GM23338 (cell line): ENCODE measurements at places on chromosomes 7 and 10.
A peak's percentile ranks its signal among the peaks of the same experiment; 100 is the strongest.

DNA sequence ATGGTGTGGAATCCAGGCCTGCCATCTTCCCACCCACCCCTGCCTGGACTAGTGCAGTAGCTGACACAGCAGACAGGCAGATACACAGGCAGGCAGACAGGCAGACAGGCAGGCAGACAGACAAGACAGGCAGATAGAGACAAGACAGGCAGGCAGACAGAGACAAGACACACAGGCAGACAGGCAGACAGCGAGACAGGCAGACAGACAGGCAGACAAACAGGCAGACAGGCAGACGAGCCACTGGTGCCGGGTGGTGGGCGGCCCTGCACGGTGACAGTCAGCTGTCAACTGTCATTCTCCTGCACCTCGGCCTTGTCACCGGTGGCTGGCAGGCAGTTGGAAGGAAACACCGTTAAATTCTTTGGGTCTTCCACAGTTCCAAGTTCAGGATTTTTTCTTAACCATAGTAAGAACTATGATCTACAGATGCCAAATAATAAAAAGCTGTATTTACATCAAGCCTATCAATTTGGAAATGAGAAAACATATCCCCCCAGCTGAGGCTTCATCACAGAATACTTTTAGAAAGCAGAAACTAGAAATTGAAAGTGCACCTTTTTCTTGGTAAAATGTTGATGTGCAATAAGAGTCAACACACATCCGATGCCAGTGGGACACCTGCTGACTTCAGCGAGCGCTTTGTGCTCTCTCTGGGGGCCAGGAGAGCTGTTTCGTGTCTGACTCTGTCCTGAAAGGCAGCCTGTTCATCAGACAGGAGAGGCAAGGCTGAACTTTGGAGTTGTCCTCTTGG lies 250.4 kb downstream of the DNAJB6 start:
- no peak for DNase-seq

DNA sequence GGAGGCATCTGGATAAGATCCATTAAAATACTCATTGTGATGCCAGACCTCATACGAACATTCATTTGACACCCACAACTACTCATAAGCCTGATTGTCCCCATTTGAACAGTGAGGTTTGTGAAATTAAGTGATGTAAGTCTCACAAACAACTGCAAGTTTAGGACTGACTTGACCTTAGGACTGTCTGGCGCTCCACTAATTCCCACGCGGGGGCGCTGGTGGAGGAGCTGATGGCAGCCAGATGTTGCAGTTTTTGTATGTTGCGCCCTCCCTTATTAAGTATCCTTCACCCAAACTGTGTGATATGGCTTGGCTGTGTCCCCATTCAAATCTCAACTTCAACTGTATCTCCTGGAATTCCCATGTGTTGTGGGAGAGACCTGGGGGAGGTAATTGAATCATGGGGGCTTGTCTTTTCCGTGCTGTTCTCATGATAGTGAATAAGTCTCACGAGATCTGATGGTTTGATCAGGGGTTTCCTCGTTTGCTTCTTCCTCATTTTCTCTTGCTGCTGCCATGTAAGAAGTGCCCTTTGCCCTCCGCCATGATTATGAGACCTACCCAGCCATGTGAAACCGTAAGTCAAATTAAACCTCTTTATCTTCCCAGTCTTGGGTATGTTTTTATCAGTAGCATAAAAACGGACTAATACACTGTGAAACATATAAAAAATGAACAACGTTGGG lies 20.3 kb upstream of the TIAL1 start:
- DNase-seq: peak; percentile 51

DNA sequence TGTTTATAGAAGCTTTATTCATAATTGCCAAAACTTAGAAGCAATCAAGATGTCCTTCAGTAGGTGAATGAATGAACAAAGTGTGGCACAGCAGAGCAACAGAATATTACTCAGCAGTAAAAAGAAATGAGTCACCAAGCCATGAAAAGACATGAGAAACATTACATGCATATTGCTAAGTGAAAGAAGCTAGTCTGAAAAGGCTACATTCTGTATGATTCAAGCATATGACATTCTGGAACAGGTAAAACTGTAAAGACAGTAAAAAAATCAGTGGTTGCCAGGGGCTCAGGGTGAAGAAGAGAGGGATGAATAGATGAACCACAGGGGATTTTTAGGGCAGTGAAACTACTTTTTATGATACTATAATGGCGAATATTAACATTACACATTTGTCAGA lies 80.9 kb upstream of the APBB1IP start:
- no peak for DNase-seq

- no peak for DNase-seq
These were observed 67.6 kb upstream of the PRKG1 start for GRCh38 chr10:51006686-51007085.

DNA sequence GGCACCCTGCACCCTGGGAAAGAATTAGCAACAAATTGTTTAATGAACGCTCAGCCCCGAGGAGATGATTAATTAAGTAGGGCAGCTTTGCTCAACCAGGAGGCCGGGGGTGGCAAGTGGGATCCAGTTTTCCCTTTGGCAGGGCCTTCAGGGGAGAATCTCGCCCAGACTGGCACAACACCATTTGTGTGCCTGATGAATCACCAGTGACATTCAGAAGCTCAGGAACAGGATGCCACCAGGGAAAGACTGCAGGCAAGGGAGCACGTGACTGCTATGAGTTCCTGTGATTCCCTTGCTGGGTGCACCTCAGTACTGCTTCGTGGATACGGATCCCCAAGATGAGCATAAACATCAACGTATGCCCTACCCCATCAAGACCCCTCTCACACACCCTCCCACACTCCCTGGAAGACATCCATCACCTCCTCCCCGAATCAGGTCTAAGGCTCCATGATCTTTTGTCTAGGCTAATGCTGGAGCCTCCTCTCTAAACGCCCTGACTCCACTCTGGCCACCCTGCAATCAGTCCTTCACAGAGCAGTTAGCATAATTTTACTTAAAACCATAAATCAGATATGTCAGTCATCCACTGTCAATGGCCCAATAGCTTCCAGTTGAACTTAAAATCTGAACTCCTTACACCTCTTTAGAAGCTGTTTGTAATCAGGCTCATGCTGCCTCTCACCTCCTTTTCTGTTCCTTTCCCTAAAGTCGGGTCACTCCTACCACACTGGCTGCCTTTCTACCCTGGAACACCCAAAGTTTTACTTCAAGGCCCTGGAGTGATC lies 109.2 kb upstream of the AGK start:
- no peak for DNase-seq

DNA sequence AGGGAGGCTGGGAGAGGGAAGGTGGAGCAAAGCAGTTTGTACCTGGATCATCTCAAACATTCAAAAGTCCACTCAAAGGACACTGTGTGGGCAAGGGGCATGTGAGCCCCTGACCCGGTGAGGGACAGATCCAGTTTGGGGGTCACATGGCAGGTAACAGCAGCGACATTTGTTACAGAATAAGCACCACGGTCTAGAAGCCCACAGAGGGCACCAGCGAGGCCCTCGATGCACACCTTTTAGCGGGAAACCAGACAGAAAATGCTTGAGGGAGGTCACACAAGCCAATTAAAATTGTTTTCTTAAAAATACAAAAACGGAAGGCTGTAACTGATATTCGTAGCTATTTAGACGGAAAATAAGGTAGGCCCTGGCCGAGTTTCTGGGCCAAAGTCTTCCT lies 144.4 kb downstream of the ZMYND11 start:
- peak; percentile 60 for DNase-seq

DNA sequence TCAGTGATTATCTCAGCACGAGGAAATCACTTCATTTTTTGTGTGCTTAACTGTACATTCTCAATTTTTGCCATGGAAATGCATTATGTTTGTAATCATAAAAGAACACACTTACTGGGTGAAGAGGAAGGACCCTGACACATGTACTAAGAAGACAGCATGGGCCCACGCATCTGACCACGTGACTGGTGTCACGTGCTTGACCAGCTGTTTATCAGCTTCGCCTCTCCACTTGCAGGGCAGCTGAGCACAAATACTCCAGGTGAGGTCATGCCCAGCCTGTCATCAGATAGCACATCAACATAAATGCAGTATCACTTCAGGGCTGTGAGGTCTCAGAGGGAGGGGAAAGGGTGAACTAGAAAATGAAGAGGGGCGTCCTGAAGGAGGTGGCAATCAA lies 179.8 kb downstream of the EBF3 start:
- DNase-seq: no peak

DNA sequence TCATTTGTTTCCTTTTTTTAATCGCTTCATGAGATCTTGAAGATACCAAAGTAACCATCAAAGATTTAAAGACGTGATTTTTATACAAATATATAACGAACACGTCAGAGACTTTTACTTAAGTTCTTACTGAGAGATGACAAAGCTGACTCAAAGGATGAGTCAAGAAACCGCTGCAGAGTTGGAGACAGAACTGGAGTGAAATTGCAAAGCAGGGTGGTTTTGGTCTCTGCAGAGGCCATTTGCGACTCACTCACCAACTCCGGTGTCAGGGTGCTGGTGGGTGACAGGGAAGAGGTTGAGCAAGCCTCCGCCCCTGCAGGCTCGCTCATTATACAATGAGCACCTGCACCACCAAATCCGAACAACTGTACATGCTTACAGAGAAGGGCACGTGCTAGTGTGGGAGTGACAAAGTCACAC lies 75.2 kb downstream of the DNAJB6 start:
- DNase-seq: no peak

DNA sequence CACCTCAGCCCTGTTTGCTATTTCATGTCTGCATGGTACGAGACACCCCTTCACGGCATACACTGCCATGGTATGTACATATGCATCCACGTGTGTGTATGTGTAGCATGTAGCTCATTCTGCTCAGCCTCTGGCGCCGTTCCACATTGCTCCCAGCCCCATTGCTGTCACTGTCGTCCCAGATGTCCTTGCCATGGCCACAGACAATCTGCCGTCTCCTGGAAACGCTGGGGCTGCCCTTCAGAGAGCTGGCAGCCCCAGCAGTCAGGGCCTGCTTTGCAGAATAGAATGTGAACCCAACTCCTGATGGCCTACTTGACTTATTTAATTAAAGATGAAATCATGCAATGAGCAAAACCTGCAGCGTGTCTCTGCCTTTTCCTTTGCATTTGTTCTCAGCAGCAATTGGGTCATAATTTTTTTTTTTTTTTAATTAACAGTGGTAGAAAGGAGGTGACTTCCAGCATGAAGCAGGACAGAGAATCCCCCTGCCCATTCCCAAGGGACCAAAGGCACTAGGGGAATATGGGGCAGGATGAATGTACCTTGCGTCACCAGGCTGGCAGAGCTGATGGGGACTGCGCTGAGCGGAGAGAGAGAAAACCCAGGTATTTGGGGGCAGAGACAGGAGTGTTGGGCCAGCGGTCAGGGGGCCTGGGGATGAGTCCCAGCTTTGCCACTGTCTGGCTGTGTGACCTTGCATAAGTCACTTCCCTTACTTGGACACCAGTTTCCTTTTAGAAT lies 49.2 kb downstream of the CHST3 start:
- DNase-seq: no peak

GRCh38 chr10:85609509-85609908 lies 757.1 kb downstream of the GRID1 start:
- DNase-seq: no peak

DNA sequence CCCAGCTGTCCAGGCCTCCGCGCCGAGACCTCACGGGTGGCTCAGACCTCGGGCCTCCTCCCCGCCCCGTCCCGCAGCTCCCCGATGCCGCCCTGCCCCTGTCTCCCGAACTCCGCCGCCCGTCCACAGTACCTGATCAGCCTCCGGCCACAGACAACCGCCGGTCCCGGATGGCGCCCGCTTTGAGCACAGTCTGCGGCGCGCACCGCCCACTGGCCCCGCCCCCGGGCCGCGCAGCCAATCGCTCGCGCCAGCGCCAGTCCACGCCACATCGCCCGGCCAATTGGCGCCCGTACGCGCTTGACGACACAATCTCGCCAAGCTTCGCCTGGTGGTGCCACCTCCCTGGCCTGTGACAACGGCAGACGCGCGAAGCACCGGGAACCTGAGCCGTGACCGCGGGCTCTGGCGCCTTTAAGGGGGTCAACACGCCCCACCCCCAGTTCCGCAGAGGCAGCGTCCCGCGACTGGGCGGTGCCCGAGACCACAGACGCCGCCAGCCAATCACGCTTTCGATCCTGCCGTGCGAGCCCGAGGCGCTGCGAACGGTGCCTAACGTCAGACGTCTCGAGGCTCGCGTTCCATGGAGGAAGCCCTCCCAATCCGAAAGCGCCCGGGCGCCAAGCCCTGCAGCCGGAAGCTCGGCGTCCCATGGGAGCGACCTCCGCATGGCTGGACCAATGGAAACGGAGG lies at the start of gene IDI1:
Gene IDI1 (minus strand): TSS at position 388 of the 693 bp plus-strand sequence. CDS start 116 bp downstream, at position 272.
- peak; percentile 99 for DNase-seq

GRCh38 chr10:93437086-93437945 lies 44.8 kb downstream of the MYOF start:
- DNase-seq: peak; percentile 81

DNA sequence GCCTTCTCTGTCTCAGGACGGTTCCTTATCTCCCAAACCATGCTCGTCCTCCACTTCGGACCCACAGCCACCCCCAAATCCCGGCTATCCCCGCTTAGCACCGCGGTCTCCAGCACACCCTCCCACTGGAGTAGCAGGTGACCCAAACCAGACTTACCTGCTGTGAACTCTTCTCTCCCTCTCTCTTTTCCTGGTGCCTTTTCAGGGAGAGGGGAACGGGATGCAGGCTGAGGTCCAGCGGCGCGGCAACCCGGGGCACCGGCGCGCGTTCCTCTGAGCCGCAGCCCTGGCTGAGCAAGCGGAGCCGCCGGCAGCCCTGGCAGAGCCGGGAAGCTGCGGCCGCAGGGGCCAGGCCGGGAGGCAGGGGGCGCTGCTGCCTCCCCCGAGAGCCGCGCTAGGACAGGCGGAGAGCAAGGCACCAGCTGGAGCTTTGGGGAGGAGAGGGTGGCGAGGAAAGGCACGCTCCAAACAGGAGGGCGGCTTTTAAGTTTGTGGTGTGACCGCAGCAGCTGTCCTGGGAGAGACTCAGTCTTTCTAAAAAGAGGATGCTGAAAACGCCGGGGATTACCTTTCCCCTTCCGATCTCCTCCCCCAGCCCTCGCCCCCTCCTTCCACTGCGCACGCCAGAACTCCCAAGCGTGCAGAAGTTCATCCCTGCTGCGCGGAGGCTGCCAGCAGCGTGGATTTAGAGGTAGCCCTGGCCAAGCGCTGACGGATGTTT lies at the start of gene SEMA3D:
Gene SEMA3D (minus strand): TSS at position 536 of the 721 bp plus-strand sequence. CDS start 65,165 bp downstream, outside the sequence.
- DNase-seq: peak; percentile 90

- no peak for DNase-seq
These were observed 42.0 kb downstream of the GPRIN2 start for GRCh38 chr10:46514431-46514861.

- no peak for DNase-seq
These were observed 74.1 kb upstream of the DUSP5 start for GRCh38 chr10:110423650-110424049.

- no peak for DNase-seq
These were observed 1004.2 kb downstream of the GRID1 start for GRCh38 chr10:85362401-85362800.

DNA sequence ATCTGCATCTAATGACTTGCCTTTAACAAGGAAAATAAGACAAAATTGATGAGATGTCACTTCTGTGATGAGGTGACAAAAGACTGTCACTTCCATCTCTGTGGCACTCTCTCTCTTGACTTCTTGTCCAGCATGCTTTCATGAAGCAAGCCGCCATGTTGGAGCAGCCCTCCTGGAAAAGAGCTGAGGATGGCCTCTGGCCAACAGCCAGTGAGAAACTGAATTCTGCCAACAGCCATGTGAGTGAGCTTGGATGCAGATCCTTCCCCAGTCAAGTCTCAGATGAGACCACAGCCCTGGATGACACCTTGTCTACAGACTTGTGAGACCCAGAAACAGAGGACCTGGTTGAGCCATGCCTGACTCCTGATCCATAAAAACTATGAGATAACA lies 412.6 kb upstream of the SHH start:
- DNase-seq: no peak

- no peak for DNase-seq
These were observed 69.3 kb downstream of the CSTF2T start for GRCh38 chr10:51629934-51630639.
